ENCODE measurements at places on chromosomes 4 and X. TPM values are rescaled to one million over a fixed set of nuclear protein-coding genes. Genes with fewer than 3 reads are reported as not detected.

TLR6 gene
- total RNA-seq: 2.3 TPM

PASD1 gene
- not detected for total RNA-seq

SSX2B gene
- total RNA-seq: not detected

GLRA3 gene
- not detected for total RNA-seq

ADRA2C gene
- total RNA-seq: 0.29 TPM

GPRASP3 gene
- total RNA-seq: 3.9 TPM

SH2D1A gene
- total RNA-seq: not detected

DMRTC1B gene
- total RNA-seq: not detected

C4orf50 gene
- total RNA-seq: not detected

COQ2 gene
- total RNA-seq: 17.7 TPM

PQBP1 gene
- 45.4 TPM for total RNA-seq

ARHGAP24 gene
- total RNA-seq: 118 TPM

DNAAF6 gene
- total RNA-seq: not detected

ETDC gene
- not detected for total RNA-seq

NSG1 gene
- total RNA-seq: 0.57 TPM

NDST4 gene
- not detected for total RNA-seq

TMPRSS11A gene
- total RNA-seq: not detected

SRPX gene
- 108 TPM for total RNA-seq

KCNIP4 gene
- total RNA-seq: not detected

CXorf58 gene
- 0.10 TPM for total RNA-seq
